ENCODE measurements at places on chromosomes 16 and 17.

- DNase-seq = peak; percentile 66
These were observed 8.5 kb downstream of the CCL18 start for GRCh38 chr17:36072431-36073121.

DNA sequence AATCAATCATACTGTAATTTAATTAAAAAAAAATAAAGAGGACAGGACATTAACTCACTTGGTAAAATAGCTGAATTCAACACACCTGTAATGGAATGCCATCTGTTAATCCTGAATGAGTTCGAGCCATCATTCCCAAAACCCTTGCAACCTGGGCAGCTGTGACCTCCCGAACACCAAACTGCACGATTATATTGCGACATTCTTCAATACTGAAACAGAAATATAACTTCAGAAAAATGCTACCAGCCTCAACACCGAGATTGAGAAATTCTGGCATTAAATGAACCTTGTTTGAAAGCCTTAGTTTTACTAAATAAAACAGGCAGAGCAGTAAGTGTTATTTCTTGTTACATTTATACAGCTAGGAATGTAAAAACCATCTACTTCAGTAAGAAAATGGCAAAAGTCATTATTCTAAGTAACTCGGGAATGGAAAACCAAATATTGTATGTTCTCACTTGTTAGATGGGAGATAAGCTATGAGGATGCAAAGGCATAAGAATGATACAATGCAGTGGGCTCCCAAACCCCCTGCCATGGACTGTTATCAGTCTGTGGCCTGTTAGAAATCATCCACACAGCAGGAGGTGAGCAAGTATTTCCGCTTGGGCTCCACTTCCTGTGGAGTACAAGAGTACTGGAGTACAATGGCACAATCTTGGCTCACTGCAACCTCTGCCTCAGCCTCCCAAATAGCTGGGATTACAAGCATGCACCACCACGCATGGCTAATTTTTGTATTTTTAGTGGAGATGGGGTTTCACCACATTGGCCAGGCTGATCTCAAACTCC, 46.5 kb downstream of the CNOT1 start:
- DNase-seq = no peak

DNA sequence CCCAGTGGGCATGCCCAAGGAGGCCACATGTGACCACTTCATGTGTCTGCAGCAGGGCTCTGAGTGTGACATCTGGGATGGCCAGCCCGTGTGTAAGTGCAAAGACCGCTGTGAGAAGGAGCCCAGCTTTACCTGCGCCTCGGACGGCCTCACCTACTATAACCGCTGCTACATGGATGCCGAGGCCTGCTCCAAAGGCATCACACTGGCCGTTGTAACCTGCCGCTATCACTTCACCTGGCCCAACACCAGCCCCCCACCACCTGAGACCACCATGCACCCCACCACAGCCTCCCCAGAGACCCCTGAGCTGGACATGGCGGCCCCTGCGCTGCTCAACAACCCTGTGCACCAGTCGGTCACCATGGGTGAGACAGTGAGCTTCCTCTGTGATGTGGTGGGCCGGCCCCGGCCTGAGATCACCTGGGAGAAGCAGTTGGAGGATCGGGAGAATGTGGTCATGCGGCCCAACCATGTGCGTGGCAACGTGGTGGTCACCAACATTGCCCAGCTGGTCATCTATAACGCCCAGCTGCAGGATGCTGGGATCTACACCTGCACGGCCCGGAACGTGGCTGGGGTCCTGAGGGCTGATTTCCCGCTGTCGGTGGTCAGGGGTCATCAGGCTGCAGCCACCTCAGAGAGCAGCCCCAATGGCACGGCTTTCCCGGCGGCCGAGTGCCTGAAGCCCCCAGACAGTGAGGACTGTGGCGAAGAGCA, 4.4 kb downstream of the WFIKKN2 start:
- DNase-seq = no peak

DNA sequence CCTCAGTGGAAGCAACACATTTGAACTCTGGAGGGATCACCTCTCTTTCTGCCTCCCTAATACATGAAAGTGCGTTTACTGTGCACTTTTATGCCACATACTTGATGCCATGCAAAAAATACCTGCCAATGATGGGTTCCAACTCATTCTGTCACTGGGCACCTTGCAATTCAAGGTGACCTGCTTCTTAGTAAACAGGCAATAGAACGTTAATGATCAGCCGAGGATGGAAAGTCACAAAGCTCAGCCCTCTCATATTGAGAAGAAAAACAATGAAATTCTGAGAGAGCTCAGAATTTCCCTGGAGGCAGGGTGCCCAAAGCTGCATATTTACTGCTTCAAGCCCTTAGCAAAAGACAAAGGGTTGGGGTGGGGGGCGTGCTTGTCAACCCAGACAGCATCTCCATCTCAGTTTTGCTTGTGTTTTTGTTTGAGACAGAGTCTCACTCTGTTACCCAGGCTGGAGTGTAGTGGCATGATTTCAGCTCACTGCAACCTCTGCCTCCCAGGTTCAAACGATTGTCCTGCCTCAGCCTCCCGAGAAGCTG, 23.2 kb downstream of the LITAF start:
- DNase-seq = no peak

DNA sequence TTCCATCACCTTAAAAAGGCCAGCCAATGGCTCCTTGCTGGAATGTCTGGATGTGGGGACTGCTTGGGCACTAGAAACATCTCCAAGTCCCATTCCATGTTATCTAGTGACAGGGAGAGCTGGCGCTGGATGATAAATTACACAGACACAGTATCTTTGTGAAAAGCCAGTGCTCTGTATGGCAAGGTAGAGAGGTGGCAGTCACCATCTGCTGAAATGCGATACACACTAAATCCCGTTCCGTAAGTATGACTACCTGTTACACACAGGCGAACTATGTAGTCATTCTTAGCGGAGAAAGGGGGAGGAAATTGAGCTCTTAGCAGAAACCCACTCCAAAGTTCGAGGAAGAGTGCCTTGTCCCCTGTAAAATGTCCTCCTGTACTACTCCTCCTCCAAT, 81.0 kb upstream of the MYOCD start:
- no peak for DNase-seq

- DNase-seq = no peak
These were observed at the start of gene TMEM100 for GRCh38 chr17:55722742-55723487. Gene TMEM100 (minus strand): TSS chr17:55722864. CDS start chr17:55721070, 1,794 bp downstream.

Measured in stimulated activated CD8-positive, alpha-beta memory T cell treated with anti-CD3 and anti-CD28 coated beads, Interleukin-2, amount 100 ng/mL, for 48 hours (primary cell).